Activated T-helper 1 cell treated with anti-CD3 and anti-CD28 coated beads, Interleukin-2, amount 50 U/mL, for 16 hours (primary cell): ENCODE measurements at places on chromosomes 2 and 18.

GRCh38 chr18:60892855-60893254, 440.4 kb upstream of the CDH20 start:
- DNase-seq, result no peak

DNA sequence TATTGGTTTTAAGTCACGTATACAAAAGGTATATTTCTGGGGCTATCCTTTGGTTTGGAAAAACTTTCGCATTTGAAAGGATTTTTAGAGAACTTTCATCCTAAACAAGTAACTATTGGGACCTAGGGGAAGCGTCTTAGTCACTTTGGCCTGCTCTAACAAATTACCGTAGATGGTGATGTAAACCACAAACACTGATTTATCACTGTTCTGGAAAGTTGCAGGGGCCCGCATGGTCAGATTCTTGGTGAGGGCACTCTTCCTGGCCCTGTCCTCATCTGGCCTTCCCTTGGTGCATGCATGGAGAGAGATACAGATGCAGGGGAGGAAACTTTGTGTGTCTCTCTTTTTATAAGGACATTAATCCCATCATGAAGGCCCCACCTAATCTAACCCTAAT, 49.1 kb upstream of the ANKRD62 start:
- no peak for DNase-seq

DNA sequence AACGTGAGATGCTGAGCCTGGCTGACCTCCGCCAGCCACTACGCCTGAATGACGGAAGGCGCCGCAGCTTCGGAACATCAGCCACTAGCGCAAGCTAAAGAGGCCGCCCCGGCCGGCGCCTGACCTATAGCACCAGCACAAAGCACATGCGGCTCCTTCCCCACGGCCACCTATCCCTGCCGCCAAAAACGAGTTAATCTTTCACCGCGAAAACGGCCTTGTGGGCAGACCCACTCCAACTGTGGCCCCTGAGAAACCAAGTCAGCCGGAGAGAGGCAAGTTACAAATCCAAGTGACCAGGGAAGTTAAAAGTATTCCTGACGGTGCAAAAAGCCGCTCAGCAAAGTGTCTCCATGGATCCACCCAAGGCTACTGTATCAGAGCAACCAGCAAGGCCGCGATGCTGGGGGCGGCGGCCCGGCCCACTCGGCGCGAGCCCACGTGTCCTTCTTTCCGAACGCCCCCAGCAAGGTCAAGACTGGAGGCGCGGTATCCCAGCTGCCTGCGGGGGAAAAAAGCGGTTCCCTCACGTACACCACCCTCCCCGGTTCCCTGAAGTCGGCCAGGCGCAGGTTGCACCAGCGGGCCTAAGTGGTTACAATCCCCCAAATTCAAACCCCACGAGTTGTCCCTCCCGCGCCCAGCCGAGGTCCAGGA, 575 bp downstream of the HSPD1 start:
- DNase-seq, result peak; percentile 23

DNA sequence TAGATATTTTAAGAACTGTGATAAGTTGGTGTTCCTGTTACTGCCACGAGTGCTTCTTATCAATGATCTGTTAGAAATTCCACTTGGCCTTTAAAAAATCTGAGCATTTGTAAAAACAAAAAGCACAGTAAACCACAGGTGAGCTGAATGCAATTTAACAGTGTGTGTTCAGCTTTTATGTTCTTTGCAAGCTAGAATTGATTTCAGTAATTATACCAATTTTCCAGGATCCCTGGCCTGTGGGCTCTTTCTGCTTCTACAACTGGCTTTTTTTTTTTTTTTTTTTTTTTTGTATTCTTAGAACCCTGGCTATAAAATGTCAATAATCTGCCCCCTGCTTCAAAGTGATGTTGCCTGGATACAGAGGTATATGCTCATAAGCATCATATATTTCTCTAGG, 548.5 kb upstream of the SLC8A1 start:
- DNase-seq, result no peak

GRCh38 chr2:64487256-64488049, 33.5 kb downstream of the LGALSL start:
- no peak for DNase-seq

GRCh38 chr2:73176205-73176880, 26.0 kb upstream of the NOTO start:
- DNase-seq, result no peak

DNA sequence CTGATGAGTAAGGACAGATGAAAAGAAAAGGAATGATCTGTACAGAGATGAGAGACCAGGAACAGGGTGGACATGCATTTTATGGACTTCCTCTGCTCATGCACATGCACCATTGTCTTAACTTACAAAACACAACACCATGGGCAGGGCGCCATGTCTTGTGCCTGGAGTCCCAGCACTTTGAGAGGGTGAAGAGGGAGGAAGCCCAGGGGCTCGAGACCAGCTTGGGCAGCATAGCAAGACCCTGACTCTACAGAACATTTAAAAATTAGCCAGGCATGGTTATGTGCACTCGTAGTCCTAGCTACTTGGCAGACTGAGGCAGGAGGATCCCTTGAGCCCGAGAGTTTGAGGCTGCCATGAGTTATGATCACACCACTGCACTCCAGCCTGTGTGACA, 86.9 kb downstream of the ZFP36L2 start:
- DNase-seq, result no peak
